ENCODE measurements at places on chromosomes 13 and 19. TPM values are rescaled to one million over a fixed set of nuclear protein-coding genes. Genes with fewer than 3 reads are reported as not detected.

DNA sequence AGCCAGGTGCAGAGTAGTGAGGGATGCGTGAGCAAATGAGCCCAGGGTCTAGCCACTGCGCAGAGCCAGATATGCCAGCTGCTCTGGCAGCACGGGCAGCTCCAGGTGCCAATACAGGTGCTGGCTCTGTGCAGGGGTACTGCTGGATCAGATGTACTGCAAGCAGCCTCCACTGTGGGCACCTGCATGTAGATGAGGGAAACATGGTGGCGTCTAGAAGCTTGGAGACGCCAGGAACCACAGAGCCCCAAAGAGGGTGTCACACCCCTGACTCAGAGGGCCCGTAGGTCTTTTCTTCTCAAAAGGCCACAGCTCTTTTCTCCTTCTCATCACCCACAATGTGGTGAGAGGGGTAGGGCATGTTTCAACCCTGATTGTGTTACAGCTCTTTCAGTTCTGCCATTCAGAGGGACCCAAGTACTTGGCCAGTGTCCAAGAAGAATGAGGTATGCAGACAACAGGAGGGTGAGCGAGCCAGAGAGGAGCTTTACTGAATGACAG is 244.4 kb upstream of the SLITRK1 start:
- no peak overlapping the region for H3K27ac ChIP-seq
- H3K27me3 ChIP-seq = no peaks in the 10 kb centered on the region
- no peak for DNase-seq
- H3K4me1 ChIP-seq = no peaks in the 10 kb centered on the region
- H3K4me3 ChIP-seq = no peak overlapping the region

DNA sequence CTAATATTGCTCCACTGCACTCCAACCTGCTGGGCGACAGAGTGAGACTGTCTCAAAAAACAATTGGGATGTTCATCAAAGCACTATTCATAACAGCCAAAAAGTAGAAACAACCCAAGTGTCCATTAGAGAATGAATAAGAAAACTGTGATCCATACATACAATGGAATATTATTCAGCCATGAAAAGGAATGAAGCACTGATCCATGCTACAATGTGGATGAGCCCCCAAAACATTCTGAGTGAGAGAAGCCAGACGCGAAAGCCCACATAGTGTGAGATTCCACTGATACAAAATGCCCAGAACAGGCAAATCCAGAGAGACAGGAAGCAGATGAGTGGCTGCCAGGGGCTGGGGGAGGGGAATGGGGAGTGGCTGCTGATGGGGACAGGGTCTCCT is 16.0 kb downstream of the KLF2 start:
- H3K27ac ChIP-seq = no peak overlapping the region
- peaks cover 25% of the 10 kb centered on the region for H3K4me1 ChIP-seq
- no peak overlapping the region for H3K4me3 ChIP-seq
- DNase-seq = no peak
- no peaks in the 10 kb centered on the region for H3K27me3 ChIP-seq
- H3K36me3 ChIP-seq = no peaks in the 10 kb centered on the region

DNA sequence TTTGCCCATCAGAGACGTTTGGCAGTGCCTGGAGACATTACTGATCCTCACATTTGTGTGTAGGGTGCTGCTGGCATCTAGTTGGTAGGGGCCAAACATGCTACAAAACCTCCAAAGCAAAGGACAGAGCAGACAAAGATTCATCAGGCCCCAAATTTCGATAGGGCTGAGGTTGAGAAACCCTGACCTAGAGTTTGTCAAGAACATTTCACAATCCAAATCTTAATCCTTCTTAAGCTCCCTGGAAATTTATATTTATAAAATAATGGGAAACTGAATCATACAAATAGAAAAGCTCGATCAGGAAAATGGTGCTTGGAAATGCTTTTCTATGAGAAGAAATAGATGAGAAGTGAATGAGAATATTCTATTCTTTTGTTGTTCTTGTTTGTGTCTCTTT is 273.6 kb downstream of the DCT start:
- H3K27ac ChIP-seq = no peak overlapping the region
- DNase-seq = no peak
- no peaks in the 10 kb centered on the region for H3K27me3 ChIP-seq
- H3K4me1 ChIP-seq = peaks cover 2% of the 10 kb centered on the region
- H3K4me3 ChIP-seq = no peak overlapping the region

Gene ZNF578
- total RNA-seq = 2.5 TPM

Gene LILRB4
- 2.9 TPM for total RNA-seq

DNA sequence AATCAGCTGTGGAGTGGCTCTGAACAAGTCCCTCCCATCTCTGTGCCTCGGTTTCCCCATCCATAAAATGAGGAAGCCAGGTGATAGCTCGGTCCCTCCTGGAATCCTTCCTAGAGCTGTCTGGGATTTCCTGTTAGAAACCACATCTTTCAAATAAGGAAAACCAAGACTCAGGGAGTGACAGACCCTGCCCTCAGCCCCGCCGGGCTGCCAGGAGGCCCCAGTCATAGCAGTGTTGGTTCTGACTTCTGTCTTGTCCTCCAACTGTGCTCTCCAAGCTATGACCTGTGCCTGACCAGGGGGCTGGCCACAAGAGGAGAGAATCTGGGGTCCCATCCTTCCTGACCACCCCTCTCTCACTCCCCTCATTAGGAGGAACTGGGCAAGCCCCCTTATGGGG is 1.1 kb upstream of the SHD start:
- no peak overlapping the region for H3K27ac ChIP-seq
- H3K36me3 ChIP-seq = no peaks in the 10 kb centered on the region
- peaks cover 19% of the 10 kb centered on the region for H3K4me1 ChIP-seq
- no peak for DNase-seq
- H3K4me3 ChIP-seq = no peak overlapping the region
- H3K27me3 ChIP-seq = peaks cover 12% of the 10 kb centered on the region

Gene KCNRG
- not detected for total RNA-seq

Gene INSR
- total RNA-seq = 86.7 TPM
